Left ventricle myocardium inferior (tissue), 1 donor: ENCODE measurements at places on chromosomes 12 and 14.

DNA sequence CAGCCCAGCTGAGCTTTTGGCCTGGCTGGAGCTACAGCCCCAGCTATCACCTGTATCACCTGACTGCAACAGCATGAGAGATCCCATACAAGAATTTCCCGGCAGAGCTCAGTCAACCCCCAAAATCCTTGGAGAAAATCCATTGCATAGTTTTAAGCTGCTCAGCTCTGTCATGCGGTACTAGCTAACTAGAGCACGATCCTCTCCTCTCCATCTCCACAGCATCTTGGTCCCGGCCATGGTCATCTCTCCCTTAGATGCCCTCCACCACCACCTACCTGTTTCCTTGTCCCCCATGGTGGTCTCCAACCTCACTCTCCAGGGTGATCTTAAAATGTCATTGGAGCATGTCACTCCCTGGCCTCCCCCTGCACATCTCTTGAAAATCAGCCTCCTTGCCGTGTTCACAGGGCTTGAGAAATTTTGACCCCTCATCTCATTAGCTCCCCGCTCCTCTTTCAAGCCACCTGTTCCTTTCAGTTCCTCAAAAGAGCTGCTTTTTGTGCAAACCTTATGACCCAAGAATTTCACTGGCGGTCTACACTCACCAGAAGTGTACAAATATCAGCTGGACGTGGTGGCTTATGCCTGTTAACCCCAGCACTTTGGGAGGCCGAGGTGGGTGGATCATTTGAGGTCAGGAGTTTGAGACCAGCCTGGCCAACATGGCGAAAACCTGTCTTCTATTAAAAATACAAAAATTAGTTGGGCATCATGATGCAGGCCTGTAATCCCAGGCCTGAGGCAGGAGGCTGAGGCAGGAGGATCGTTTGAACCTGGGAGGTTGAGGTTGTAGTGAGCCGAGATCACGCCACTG is 8.1 kb upstream of the CLMN start:
- no peak for DNase-seq

GRCh38 chr12:100565987-100566545 is 7.4 kb upstream of the GAS2L3 start:
- no peak for DNase-seq

DNA sequence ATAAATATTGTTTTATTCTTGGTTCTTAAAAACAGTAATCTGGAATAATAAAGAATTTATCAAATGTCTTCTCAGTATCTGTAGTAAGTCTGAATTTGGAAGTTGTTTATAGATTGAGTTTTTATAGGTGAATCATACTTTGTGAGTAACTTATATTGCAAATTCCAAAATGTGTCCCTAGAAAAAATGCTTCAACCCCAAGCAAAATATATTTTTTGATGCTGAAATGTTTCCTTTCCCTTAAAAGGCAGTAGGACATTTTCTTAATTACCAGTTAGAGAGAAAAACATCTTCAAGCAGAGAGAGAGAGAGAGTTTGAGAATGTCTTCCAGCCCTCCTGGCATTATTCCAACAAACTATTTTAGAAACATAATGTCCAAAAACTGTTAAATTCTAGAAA is 37.9 kb downstream of the PELI2 start:
- no peak for DNase-seq

DNA sequence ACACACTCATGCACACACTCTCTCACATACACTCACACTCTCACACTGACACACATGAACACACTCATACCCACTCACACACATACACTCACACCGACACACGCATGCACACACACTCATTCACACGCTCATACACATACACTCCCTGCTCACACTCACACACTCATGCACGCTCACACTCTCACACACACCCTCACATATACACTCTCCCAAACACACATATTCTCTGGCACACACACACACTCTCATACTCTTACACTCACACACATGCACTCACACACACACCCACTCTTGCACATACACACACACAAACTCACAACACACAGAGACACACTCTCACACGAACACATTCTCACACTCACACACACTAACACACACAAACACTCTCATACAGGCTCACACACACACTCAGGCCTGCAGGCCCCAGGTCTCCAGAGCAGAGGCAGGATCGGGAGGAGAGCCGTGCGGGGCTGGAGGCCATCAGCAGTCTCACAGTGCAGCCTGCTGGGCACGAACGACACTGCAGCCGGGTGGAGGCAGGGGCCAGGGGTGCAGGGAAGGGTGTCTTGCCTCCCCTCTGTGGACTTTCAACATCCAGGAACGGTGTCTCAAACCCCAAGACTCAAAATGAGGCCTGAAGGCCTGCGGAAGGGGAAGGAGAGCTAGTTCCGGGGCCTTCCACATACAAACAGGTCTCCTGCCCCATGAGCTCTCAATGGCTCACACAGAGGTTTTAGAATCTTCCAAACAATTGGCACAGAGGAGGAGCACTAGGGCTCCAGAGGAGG is 148.7 kb downstream of the ANO2 start:
- peak; percentile 50 for DNase-seq

- DNase-seq = no peak
These were observed 15.1 kb downstream of the PIGH start for GRCh38 chr14:67584978-67585377.

GRCh38 chr12:123998344-123998990 is 25.5 kb downstream of the ZNF664 start:
- DNase-seq = no peak

DNA sequence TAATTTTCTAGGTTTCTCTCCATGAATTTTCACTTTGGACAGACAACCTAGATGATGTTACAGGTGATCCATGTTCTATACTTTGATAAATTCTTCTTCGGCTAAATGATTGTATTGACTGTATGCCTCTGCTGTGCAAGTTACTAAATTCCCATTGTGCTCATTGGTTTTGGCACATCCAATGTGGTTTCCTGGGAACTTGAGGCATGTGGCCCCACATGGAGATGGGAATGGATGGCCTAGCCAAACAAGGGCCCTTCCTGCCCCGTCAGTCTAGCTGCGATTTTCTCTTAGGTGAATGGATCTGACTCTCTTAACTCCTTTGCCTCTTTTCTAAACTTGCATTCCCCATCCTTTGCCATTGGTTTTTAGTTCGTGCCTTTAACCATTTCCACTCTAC is 186.2 kb downstream of the PELI2 start:
- no peak for DNase-seq

DNA sequence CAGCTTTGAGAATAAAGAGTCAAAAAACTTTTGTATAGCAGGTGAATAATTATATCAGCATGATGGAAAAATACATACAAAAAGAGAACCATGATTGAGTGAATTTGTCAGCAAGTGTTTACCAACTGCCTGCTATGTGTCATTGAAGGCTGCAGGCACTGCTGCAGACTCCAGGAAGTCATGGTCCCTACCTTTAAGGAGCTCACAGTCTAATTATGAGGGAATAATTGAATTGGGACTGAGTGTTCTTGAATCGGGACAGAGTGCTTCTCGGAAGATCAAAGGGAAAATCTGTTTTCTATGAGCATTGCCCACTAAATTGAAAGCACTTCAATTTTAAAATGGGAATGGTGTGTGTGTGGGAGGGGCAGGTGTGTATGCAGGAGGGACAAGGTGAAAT is 9.5 kb downstream of the OR10AD1 start:
- no peak for DNase-seq

DNA sequence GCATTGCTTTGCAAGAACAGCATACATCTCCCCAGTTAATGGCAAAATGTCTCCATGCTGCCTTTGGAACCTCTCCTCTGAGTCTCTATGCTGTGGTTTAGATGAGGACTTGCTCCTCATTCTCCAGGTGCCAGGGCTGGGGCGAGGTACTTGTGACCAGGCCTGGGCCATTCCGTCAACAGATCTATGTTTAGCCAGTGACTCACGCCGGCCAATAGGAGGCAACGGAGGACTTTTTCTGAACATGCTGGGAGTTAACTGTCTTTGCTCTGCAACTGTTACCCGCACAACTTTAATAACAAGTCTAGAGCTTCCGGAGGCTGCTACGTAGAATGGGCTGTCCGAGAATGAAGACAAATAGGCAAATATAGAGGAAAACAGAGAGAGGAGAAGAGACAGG is 214.2 kb downstream of the GLT1D1 start:
- DNase-seq = no peak

- no peak for DNase-seq
These were observed 15.8 kb upstream of the SLC16A7 start for GRCh38 chr12:59580050-59580449.

DNA sequence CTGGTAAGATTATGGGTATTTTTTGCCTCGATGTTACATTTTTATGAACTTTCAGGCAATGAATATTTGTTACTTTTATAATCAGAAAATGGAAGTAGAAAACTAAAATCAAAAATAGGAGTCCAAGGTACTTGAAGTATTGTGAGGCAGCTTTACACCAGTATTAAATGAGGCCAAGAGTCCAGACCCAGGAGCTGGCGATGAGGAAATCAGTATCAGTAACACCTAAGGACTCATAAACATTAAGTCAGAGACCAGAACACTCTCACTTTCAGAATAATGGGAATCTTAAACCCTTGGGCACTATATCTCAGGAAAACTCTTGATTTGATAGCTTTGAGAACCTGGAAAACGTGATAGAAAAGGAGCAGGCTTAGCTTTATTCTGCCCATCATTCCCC is 208.8 kb downstream of the GXYLT1 start:
- DNase-seq = no peak

- DNase-seq = no peak
These were observed 400 bp downstream of the ADCY6 start for GRCh38 chr12:48788524-48788853.

GRCh38 chr12:17949558-17950141 is 140.3 kb downstream of the RERGL start:
- DNase-seq = no peak

- no peak for DNase-seq
These were observed 82.3 kb downstream of the CHGA start for GRCh38 chr14:93005135-93005813.

DNA sequence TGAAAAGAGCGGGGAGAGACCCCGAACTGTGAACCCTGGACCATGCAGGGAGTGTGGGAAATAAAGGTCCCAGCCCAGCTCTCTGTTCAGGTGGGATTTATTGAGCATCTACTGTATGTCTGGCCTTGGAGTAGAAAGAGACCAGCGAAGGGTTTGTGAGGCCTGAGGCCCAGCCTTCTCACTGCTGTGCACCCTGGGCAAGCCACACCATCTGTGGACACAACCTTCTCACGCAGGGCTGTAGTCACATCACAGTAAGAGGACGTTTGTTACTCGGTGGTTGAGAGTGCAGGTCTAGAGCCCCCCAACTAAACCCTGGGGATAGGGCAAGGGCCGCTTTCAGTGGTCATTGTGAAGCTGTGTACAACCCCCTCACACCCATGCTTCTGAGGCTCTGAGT is 18.2 kb downstream of the FAM222A start:
- DNase-seq = peak; percentile 1

GRCh38 chr14:90753456-90754005 is 62.7 kb downstream of the TTC7B start:
- no peak for DNase-seq

GRCh38 chr12:93698307-93699092 is 21.3 kb downstream of the CRADD start:
- no peak for DNase-seq

GRCh38 chr12:112191840-112192321 is 66.5 kb downstream of the TRAFD1 start:
- no peak for DNase-seq

GRCh38 chr12:24470050-24470449 is 478.9 kb downstream of the BCAT1 start:
- DNase-seq = no peak

- DNase-seq = no peak
These were observed 208.2 kb downstream of the DIO2 start for GRCh38 chr14:80003138-80003537.

GRCh38 chr12:123245678-123246077 is 12.4 kb downstream of the MTRFR start:
- DNase-seq = no peak

DNA sequence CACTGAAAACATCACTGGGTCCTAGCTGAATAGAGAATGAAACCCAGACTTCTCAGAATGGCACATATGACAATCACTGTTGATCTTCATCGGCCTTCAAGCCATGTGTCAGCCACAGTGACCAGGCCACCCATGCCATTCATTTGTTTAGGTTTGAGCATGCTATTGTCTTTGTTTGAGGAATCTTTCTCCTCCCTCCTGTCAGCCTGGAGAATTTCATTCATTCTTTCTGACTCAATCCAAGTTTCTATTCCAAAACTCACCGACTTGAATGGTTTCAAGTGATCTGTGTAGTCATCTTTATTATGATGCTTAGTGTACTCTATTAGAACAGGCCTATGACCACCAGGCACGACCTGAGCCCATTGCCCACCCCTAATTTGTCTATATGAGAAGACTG is 106.3 kb downstream of the ETNK1 start:
- no peak for DNase-seq

DNA sequence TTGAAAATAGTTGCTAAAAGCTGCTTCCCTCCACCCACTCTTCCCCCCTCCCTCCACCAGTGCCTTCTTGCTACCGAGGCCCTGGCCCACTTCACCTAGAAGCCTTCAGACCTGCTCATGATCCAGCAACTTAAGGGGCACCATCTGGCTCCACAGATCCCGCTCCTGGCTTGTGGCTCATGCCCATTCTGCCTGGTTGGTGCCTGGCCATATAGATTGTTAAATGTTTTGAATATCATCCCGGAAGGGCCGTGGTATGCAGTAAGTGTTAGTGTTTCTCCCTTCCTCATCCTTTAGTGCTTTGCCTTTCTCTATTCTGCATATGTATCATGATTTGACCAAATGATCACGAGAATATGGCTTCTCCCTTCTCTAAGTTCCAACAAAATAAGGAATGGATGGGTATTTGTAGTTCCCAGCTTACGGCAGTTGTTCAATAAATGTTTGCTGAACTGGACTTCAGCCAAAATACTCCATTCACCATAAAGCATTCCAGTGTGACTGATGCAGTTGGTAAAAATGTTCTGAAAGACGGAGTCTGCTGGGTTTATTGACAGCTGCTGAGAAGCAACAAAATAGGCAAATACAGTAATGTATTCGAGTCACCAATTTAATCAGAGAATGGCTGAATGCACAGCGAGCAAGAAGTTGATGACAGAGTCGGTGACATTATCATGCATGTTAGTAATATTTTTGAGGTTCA is 30.7 kb downstream of the GRIP1 start:
- no peak for DNase-seq

DNA sequence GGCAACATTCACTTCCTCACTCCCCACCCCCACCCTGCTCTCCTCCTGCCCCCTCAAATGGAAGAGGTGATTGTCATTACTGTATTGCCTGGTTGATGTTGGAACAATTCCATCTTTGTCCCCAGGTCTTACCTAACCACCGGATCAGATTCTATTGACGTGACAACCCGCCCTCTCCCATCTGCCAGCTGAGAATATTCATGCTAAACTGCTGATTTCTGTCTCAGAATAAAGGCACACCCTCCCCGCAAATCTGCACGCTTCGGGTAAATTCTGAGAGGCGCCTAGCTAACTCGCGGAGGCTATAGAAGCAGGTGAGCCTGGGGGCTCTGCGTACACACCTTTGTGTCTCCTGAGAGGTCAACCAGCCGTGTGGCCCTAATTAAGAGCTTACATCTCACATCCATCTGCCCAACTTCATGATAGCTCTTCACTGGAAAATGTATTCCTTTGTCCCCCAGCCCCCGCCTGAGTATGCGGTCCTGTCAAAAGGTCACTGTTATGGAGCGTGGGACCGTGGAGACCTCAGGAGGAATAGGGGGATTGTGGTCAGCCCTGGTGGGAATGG is 1054.3 kb downstream of the VRK1 start:
- DNase-seq = no peak
